HT-29 (cell line): ENCODE measurements at places on chromosomes 2 and 18.

DNA sequence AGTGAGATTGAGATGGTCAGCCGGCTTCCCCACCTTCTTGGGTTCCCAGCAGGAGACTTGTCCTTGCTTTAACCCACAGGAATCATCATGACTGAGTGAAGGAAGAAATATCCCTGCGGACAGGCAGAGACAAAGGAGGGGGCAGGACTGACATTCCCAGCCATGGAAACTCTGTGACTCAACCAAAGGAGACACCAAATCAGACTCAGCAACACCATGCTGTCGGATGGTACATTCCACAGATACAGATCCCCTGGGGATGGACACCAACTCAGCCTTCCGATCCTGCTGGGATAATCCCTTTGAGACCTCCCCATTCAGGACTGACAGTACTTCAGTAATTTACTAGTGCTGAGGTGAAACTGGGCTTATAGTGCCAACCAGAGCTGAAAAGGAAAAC is 518.3 kb downstream of the XIRP2 start:
- no peak for DNase-seq

GRCh38 chr2:26649322-26649721 is 8.2 kb upstream of the CIB4 start:
- no peak for DNase-seq

DNA sequence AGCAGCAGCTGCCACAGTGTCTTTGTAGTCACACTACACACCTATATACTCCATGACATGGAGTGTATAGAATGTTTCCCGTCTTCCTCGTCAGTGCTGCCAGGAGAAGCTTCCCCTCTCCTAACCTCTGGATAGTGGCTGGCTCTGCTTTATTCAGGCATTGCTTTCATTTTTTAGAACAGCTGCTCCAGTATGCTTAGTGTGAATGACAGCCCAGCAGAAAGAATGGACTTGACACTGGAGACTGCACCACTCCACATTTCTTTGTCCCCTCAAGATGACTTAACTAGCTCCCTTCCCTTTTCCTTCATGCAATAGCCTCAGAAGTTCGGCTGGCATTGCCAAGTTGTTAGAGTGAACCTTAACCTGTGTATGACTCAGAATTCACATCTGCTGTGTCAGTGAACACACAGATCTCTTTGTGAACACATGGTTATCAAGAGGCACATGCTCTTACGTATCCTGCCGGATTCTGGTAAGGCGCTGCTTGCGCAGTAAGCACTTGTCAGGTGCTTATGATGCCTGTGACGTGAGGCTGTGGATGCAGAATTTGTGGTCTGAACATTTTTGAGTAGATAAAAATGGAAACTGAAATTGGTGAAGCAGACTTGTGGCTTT is 73.9 kb downstream of the NEDD4L start:
- DNase-seq, result peak; percentile 68

DNA sequence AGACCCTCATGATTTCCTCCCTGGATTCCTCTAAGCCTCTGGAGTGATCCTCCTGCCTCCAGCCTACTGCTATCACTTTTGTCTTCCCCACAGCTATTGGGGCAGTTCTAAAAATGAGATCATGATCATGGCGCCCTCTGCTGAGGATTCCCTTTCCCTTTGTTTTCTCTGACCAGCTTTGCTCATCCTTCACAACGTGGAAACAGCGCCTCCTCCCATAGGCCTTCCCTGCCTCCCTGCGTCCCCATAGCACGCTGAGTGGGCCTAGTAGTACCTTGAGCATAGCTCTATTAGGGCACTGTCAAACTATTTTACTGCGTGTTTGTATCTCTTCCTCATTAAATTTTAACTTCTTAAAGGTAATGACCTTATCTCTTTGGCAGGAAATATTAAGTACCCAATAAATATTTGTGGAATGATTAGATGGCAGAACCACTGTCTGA is 207.0 kb upstream of the FANCL start:
- DNase-seq, result peak; percentile 88

DNA sequence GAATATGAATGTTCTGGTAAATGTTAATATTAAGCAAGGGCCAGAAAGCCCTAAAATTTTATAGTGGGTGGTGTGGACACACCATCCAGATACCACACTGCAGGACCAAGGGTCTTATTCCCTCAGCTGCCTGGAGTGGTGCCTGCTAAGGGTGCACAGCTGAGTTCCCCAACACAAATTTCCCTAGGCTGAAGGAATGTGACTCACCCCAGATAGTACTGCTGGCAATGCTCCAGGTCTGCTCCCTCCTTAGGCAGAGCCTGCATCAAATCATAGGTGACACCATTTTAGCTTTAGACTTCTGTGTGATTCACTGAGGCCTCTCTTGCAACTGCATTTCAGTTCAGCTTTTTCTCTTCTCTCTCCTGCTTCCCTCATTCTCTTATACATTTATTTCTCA is 321.1 kb downstream of the SATB2 start:
- peak; percentile 19 for DNase-seq

DNA sequence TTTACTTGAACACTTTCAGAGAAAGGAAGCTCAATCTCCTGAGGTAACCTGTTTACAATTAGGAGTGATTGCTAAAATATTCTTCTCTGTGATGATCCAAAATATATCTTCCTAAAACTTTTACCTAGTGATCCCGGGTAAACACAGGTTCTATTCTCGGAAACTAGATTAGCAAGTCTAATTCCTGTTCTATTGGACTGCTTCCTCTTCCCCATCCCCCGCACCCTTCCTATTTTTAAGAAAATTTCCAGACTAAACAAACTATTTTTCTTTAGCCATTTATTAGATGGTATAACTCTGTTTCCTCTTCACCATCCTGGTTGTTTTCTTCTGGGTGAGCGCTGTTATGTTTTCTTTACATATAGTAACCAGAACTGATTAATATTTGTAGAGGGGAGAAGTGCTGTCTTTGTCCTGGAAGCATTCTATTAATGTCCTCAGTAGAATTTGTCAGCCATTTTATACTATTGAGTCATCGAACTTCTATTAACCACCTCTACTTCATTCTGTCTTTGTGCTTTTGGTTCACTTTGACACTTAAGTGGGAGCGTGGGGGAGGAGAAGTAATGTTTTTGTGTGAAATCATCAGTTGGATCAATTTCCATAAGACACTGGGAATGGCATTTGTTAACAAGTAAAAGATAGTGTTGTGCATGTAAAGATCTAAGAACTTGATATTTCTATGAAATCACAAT is 31.8 kb downstream of the CREB1 start:
- DNase-seq, result no peak

DNA sequence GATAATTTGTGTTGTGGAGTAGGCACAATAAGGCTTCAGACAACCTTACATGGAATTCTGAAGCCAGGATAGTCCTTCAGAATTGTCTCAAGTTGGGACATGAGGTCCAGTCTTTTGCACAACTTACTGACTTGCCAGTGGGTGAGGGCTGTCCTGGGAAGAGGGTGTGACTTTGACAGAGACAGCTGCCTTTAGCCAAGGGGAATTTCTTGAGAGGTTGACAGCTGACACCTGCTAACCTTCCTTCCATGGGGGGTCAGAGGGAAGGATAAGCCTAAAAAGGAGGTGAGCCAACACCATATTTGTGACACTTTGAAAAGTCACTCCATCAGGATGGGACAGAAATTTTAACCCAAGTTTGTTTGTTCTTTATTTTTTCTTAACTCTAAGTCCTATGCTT is 907.8 kb upstream of the CRIM1 start:
- no peak for DNase-seq

- DNase-seq, result no peak
Observed at GRCh38 chr18:33755391-33755790, 177.4 kb downstream of the ASXL3 start.

- no peak for DNase-seq
Observed at GRCh38 chr2:120379916-120380893, 34.3 kb downstream of the INHBB start.

DNA sequence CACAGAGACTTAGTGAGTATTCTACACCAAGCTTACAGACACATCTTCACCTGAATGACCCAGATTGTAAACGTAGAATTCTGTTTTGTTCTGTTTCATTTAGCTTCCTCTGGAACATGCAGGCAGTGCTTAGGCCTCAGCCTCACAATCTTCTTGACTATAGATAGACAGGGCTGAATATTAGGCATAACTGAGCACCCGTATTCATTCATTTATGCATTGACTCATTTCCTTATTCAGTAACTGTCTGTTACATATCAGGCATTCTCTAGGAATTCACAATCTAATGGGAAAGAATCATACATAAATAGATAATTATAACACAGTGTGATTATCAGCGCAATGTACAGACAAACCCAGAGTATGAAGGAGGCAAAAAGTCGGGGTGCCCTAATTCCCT is 124.9 kb upstream of the ETAA1 start:
- no peak for DNase-seq

DNA sequence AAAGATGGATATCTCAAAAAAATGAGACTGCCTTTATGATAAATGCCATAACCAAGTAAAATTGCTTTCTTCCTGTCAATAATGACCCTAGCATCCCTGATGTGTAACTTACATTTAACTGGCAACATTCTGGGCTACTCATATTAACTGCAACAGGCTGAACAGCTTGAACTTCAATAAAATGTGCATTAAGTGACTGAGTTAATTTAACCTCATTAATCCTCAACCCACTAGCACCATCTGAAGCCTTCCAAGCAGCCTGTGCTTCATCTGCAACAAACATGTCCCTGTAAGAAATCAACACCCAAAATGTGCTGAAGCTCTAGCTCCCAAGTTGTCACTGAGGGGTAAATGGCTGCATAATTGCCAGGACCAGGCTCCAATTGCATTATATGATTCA is 296.2 kb upstream of the ZC3H15 start:
- no peak for DNase-seq

DNA sequence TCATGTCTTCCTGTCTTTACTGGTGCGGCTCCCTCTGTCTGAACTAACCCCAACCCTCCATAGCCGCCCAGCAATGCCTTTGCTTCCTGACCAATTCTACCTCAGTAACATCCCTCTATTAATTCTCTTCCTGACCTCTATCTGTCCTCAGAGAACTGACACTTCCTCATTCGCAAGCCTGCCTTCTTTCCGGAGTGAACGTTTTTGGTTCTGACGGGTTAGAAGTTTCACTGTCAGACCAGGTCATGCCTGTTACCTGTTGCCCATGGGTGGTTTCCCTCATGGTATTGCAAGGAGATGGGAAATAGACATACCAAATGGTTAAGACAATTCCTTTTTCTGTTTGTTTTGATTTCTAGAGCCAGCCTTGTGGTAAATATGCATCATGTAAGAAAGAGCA is 453.4 kb upstream of the SLC14A2 start:
- DNase-seq, result no peak

GRCh38 chr2:18413676-18414396 is 146.6 kb downstream of the RDH14 start:
- DNase-seq, result no peak

GRCh38 chr2:158497486-158497885 is 40.7 kb downstream of the PKP4 start:
- DNase-seq, result peak; percentile 41

- DNase-seq, result no peak
Observed at GRCh38 chr2:240376739-240377138, 58.7 kb upstream of the GPC1 start.

GRCh38 chr2:112843836-112844235 is 7.3 kb upstream of the IL1B start:
- DNase-seq, result no peak

GRCh38 chr2:104312684-104313083 is 541.2 kb upstream of the POU3F3 start:
- no peak for DNase-seq

GRCh38 chr2:127347734-127348392 is 39.9 kb downstream of the MAP3K2 start:
- DNase-seq, result no peak
